ENCODE measurements at places on chromosomes 3 and 15.

GRCh38 chr3:113534365-113534764 is 2.0 kb downstream of the SIDT1 start:
- peak; percentile 35 for DNase-seq

DNA sequence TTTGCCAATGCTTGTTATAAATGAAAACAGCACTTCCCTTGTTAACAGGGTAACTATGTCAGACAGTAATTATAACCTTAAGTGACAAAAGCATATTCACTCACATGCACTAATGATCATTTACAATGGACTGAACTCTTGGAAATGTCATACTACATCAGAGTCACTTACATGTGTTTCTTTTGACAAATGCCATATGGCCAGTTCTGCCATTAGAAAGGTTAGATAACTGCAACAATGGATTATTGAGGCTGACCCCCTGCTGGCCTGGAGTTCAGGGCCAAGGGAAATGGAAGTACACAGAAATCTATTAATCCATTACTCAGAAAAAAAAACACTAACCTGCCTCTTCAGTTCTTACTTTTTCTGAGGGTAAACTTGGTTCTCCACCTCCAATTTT is 313.4 kb downstream of the CNTN3 start:
- DNase-seq = no peak

DNA sequence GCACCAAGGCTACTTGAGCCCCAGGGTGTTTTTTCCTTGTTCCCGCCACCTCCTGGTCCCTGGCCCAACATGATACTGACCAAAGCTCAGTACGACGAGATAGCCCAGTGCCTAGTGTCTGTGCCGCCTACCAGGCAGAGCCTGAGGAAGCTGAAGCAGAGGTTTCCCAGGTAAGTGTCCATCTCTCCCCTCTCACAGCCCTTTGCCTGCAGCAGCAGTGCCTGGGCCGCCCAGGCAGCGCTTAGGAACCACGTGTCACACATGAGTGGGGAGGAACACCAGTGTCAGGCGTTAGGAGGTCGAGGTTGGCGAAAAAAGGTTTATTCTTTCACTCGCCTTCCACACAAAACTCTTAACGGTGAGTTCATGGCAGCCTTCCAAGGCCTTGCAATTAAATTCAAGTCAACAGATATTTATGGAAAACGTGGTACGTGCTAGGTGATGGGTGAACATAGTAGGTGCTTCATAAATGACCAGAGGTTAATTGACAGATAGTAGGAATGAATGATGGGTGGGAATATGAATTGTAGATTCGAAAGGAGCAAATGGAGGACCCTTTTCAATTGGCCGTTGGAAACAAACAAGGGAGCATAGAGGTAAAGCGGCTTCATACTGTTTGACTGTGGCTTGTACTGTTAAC is 486 bp downstream of the CDIN1 start:
- DNase-seq = no peak

DNA sequence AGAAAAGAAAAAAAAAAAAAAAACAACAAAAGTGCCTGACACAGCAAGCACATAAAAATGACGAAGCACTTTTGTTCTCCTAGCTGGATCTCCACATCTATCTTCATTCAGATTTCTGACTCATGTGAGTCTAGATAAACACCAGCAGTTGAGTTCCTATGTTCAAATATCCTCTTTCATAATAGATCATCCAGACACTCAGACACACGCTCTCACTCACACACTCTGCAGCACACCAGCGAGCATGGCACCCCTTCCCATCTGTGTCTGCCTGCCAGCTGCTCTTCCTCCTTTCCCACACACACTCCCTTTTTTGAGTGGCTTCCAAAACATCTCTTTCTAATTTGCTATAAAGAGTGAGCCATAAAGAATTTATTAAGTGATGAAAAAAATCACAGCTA is 19.8 kb upstream of the CELF6 start:
- no peak for DNase-seq

GRCh38 chr3:198070871-198071270 is 110.9 kb downstream of the LMLN start:
- DNase-seq = no peak

DNA sequence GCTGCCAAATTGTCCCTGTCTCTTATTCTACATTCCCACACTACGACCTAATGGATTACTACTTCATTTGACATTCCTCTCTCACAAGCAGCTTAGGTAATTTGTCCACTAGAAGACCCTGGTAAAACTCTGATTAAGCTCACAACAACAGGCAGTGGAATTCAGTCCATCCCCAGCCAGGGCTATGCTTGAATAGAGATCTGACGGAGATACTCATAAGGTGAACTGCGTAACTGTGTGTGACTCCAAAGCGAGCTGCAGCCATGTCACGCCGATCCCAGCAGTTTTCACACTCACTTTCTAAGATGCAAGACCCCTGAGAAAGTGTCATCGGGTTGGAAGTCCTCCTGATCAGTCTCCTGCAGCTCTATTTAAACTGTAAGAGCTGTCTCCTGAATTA is 25.7 kb upstream of the ROBO2 start:
- DNase-seq = no peak

DNA sequence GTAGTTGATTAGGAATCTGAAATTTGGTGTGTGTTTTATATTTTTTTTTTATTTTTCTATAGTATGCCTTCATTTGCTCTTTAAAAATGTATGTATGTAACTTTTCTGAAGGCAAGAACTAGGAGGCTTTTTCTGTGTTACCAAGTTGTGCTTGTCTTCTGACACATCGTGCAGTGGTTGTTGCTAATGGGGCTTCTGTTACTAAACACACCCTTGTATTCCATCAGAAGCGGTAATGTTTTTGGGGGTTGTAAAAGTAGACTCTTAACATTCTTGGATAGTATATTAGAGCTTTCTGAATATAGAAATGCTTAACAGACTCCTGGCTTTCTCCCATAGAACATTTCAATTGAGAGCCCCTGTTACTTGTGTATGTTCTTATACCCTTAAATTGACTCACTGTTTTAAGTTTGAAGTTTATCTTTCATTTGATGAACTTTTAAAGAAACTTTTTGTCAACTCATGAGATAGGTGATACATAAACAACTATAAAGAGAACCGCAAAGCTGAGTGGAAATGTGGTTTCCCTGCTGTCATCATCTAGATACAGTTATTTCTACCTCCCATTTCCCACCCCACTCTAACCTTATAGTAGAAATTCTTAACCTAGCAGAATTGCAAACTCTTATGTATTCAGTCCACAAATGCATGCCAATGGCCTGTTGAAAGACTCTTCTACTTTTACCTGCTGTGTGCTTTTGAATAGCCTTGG is 2.5 kb downstream of the TIPARP start:
- peak; percentile 71 for DNase-seq

GRCh38 chr3:159892171-159892795 is 96.4 kb upstream of the IL12A start:
- DNase-seq = no peak

- DNase-seq = no peak
These were observed 206.0 kb upstream of the SEMA6D start for GRCh38 chr15:47511261-47511660.

GRCh38 chr3:175208326-175208725 is 349.2 kb downstream of the NAALADL2 start:
- no peak for DNase-seq

DNA sequence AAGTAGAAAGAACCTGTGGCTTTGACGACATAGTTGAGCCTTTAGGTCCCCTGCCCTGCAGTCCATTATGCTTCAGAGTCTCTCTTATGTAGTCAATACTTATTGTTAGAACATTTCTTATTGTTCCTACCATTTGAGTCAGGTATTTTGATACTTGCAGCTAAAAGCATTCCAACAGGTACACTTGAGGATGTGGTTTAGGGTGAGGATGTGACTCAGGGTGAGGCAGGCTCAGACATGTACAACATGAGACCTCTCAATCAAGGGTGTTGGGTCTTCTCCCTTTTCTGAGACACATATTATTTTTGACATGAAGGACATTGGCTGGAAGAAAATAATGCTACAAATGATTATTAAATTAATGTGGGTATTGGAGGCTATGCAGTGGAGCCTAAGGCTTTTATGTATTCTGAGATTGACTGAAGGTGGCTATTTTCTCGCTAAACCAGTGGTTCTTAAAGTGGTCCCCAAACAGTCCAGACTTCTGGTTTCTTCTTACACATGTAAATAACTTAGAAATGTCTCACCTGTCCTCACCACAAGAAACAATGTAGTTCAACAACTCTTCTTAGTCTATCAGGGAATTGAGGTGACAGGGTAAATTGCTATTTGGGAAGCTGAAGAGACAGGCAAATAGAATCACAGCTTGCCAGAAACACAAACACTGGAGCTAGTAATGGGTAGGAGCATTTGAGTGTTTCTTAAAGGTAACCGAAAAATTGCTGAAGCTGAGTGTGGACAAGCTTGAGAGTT is 135.5 kb upstream of the ZPLD1 start:
- no peak for DNase-seq

- DNase-seq = no peak
These were observed 3.5 kb upstream of the HHATL start for GRCh38 chr3:42705962-42706585.

GRCh38 chr15:78438619-78439285 is 736 bp downstream of the IREB2 start:
- DNase-seq = peak; percentile 8

GRCh38 chr15:57384816-57385215 is 8.5 kb downstream of the CGNL1 start:
- no peak for DNase-seq

DNA sequence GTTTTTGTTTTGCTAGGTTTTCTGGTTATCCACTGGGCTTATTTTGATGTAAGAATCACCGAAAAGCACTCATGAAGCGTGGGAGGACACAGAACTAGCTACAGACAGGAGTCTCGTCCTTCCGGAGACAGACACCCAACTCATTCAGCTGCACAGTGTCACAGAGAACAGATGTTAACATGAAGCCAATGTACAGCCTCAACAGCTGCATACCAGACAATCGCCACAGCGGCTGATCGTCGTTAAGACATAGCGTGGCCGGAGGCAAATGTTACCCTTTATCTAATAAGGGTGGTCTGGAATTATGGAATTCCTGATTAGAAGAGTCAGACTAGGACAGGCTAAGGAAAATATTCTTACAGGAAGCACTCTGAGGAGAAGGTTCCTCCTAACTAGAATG is 1.1 kb upstream of the PYGO1 start:
- DNase-seq = no peak

DNA sequence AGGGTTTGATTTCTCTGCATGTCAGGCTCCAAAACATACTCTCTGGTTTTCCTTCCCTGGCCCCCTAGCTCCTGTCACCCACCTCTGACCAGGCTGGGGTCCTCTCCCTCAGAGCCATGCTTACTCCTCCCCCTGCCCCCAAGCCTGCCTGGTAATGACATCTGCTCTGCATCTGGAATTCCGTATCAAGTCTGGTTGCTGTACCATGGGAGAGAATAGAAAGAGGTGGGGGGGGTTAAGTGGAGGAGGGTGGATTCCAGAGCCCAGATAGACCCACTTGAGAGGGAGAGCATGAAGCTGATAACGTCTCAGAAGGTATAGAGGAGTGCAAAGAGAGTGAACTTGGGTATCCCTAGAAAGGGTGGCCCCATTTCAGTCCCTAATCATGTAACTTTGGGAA is 4.2 kb downstream of the IGDCC4 start:
- DNase-seq = no peak

DNA sequence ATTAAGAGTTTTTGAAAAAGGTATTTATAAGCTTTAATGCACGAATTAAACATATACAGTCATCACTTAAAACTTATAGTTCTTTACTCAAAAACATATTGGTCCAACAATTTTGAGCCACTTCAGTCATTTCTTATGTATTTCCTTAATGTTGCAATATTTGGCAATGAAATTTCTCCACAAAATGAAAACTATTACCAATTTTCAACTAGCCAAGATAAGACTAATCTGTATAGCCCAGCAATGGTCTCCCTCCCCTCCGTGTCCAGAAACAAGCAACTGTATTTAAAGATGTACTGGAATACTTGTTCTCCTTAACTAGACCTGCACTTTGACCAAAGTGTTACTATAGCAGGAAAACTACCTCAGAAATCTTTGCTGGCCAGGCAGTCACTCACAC is 9.2 kb downstream of the ARF4 start:
- no peak for DNase-seq

GRCh38 chr3:40242216-40242615 is 67.3 kb upstream of the EIF1B start:
- DNase-seq = no peak

DNA sequence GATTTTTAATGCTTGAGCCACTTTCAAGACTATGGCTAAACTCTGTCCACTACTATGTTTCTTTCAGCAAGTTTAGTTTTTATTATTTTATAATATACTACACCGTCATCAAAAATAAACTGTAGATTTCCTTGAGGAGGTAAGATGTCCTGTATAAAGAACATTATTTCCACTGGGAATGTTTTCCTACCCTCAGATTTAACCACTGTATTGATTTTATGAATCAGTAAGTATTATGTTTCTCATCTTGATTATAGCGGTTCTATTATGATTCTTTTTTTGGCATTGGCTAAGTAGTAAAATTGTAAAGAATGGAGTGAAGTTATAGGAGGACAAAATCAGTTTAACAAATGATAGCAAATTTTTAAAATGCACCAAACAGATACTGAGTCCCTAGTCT is 44.4 kb downstream of the ADAM10 start:
- no peak for DNase-seq

- DNase-seq = no peak
These were observed 98.0 kb upstream of the SLC6A6 start for GRCh38 chr3:14304101-14305045.

DNA sequence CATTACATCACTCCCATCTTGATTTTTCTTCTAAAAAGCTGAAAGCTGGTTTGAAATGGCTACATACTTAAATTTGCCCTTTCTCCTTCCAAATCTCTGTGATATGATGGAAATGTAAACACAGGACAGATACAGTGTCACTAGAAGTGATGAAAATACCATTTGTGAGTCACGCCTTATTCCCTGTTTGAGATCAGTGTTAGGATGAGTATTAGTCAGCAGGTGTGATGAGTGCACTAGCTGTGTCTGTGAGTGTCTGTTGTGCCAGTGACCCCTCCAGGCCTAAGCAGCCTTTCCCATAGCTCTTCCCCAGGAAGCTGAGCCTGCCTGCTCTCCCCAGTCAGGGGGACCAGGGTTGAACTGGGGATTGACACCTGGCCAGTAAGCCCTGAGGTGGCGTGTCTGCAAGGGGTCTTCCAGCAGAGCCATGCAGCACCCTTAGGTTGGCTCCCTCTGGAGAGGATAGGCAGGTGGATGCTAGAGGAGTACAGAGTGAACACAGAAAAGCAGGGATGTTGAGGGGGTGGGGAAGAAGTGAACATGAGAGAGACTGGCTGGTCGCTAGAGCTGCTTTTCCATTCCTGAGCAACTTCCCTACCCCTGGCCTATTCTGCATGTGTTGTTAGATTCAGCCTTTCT is 92.0 kb downstream of the PDE8A start:
- no peak for DNase-seq

- DNase-seq = no peak
These were observed 663.6 kb downstream of the GBE1 start for GRCh38 chr3:81097889-81098288.
